ENCODE measurements at places on chromosomes 3 and 15. TPM values are rescaled to one million over a fixed set of nuclear protein-coding genes. Genes with fewer than 3 reads are reported as not detected.

The KCNMB3 gene
- total RNA-seq = 3.0 TPM

The PLCB2 gene
- 14.3 TPM for total RNA-seq

The GPX1 gene
- total RNA-seq = 118 TPM

The TMEM62 gene
- total RNA-seq = 18.3 TPM

The GOLGA6D gene
- not detected for total RNA-seq

The PCSK6 gene
- 13.4 TPM for total RNA-seq

The HRG gene
- 0.88 TPM for total RNA-seq

The MELTF gene
- 4.6 TPM for total RNA-seq

The GHSR gene
- total RNA-seq = not detected

The ECT2 gene
- total RNA-seq = 19.0 TPM

The LRRIQ4 gene
- total RNA-seq = 0.35 TPM

The USP4 gene
- total RNA-seq = 41.9 TPM

The GABRR3 gene
- total RNA-seq = not detected

The CCDC39 gene
- total RNA-seq = not detected

The EIF4E3 gene
- 7.2 TPM for total RNA-seq

The DNASE1L3 gene
- 10.0 TPM for total RNA-seq

The KAT2B gene
- 17.3 TPM for total RNA-seq

The ADAMTS7 gene
- total RNA-seq = 37.3 TPM

The CTXN2 gene
- total RNA-seq = not detected

The EPM2AIP1 gene
- total RNA-seq = 28.3 TPM

The PARL gene
- total RNA-seq = 27.9 TPM

The FGD5 gene
- total RNA-seq = 35.8 TPM

The HACL1 gene
- 21.1 TPM for total RNA-seq

The HYAL1 gene
- total RNA-seq = 6.3 TPM

The SCN5A gene
- total RNA-seq = 0.76 TPM

The RASGRP1 gene
- total RNA-seq = 12.7 TPM

The TMEM207 gene
- total RNA-seq = 12.2 TPM

The P2RY14 gene
- 1.1 TPM for total RNA-seq

The PYGO1 gene
- total RNA-seq = 13.1 TPM

The HESX1 gene
- 0.76 TPM for total RNA-seq

The POPDC2 gene
- total RNA-seq = 10.5 TPM

The APOD gene
- 9.4 TPM for total RNA-seq

Data from metanephros (tissue), 2 donors.